ENCODE measurements at places on chromosomes 11 and 22.

GRCh38 chr11:84243629-84244263 lies 957.6 kb upstream of the CCDC90B start:
- no peak for DNase-seq

DNA sequence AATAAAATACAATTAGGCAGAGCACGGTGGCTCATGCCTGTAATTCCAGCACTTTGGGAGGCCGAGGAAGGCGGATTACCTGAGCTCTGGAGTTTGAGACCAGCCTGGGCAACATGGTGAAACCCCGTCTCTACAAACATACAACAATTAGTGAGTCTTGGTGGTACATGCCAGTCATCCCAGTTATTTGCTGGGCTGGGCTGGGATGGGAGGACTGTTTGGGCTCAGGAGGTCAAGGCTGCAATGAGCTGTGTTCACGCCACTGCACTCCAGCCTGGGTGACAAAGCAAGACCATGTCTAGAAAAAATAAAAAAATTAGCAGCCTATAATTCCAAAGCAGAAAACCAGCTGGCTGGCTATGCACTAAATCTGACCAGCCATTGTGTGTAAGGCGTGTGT lies 35.1 kb downstream of the APOL3 start:
- DNase-seq, result no peak

DNA sequence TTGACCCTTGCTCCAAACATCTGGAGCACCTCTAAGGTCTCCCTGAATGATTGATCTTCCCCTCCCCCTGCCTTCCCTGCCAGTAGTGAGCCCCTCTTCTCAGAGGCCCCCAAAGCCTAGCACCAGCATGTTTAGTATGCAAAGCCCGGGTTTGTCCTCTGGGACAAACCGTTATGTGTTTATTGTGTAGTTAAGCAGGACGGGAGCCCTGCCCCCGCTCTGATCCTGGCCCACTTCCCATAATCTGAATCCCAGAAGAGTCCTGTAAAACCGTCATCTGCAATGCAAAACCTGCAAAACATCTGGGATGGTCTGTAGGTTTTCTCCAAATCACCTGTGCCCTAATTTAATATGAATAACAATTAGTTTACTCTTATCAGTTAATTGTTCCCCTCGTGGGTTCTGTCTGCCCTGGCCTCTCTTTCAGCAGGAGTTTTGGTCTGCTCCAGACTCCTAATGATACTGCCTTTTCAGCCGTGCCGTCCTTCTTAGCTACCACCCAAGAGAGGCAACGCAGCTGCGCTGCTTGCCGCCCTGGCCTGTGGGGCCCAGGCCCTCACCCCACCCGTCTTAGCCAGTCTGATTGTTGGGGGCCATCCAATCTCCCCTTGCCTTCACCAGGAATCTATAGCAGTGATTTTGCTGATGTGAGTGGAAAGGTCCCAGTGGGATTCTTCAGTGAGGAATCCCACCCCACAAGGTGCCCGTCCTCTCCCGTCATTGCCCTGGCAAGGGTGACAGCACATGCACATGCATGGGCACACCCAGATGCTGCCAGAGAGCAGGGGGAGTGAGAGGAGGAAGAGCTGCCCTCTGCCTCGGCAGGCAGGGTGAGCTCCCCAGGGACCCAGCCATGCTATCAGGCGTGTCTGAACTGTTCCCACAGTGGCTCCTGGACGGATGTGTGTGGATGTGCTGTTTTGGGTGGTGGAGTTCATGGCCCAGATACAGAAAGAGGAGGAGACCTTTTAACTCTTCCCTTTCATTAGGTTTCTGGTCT lies 3.0 kb upstream of the B3GAT1 start:
- no peak for DNase-seq

GRCh38 chr11:78654071-78654470 lies 79.4 kb upstream of the NARS2 start:
- DNase-seq, result no peak

- peak; percentile 77 for DNase-seq
Observed at GRCh38 chr11:44611687-44612434, 46.4 kb downstream of the CD82 start.

- no peak for DNase-seq
Observed at GRCh38 chr11:116287866-116288265, 484.9 kb downstream of the BUD13 start.

DNA sequence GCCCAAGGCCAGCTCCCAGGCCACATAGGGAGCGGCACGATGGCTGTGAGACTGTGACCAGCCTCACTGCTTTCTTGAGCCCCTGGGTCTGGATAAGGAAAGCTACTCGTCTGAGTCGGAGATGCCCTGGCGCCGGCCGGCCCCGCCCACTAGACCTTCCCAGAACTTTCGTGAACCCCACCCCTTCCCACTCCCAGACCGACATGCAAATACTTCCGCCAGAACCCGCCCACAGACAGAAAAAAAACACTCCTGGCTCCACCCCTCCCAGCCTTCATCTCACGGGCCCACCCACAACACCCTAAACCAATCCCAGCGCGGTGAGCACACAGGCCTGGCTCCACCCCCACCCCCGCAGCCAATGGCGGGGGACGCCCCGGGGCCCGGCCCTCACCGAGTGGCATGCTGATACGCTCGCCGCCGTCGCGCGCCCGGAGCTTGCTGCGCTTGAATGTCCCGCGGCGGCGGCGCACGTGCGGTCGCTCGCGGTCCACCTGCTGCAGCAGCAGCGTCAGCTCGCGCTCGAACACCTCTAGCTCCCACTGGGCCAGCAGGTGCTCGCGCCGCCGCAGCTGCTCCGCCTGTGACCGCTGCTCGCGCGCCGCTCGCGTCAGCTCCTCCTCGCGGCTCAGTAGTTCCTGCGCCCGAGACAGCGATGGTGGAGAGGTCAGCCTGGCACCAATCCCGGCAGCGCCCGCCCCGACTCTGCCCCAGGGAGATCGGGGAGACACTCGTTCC lies 7.0 kb downstream of the MAP3K11 start:
- DNase-seq, result peak; percentile 29

DNA sequence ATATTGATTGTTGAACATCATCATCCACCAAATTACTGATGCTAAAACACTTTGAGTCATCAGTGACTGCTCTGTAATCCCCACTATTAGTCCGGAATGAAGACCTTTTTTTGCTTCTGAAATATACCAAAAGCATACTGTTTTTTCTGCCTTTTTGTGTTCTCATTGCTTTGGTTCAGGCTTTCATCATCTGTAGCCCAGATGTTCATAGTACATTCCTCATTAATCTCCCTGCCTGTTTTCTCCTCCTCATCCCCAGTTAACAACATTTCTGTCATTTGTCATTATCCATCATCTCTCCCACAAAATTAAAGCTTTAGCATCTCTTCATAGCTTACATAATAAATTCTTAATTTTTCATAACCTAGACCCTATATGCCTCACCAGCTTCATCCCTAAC lies 9.2 kb downstream of the CEP57 start:
- DNase-seq, result no peak

GRCh38 chr22:30602049-30602448 lies 4.9 kb upstream of the TCN2 start:
- DNase-seq, result no peak

DNA sequence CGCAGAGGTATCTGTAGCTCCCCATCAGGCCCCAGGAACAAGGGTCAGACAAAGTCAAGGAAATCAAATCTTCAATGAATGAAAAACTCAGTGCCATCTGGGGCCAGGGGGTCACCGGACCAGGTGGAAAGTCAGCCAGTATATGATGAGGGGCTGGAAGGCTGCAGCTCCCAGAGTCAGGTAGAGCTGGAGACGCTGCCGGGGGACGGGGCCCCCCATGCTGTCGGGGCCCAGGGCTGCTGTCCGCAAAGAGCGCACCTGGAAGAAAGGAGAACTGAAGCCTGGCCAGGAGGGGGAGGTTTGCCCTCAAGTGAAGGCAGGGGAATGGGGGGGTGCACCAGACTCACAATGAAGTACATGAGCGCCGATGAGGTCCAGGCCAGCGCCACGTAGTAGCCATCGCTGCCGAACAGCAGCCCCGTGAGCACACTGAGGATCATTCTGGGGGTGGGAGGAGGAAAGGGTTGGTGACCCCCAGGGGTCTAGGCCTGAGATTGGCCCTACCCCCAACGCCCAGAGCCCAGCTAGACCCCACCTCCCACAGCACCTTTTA lies 4.3 kb downstream of the YIF1A start:
- DNase-seq, result no peak

- DNase-seq, result no peak
Observed at GRCh38 chr11:35170503-35170902, 31.5 kb downstream of the CD44 start.

GRCh38 chr11:30345644-30346043 lies 22.7 kb downstream of the ARL14EP start:
- no peak for DNase-seq

DNA sequence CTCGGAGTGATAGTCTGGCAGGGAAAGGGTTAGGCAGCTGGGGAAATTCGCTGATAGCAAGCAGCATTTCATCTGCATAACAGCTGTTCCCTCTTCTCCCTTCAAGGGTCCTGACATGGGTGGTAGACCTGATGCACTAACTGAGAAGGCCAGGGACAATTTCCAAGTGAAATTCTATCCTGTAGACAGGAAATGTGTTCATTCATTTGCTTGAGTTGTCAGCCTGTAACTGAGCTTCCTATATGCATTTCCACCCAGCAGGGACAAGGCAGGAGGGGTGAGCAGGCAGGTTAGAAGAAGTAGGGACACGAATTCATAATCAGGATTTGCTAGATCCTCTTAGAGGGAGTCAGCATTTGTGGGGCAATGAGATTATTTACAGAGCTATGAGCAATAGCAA lies 154.3 kb upstream of the NCAM1 start:
- DNase-seq, result no peak

DNA sequence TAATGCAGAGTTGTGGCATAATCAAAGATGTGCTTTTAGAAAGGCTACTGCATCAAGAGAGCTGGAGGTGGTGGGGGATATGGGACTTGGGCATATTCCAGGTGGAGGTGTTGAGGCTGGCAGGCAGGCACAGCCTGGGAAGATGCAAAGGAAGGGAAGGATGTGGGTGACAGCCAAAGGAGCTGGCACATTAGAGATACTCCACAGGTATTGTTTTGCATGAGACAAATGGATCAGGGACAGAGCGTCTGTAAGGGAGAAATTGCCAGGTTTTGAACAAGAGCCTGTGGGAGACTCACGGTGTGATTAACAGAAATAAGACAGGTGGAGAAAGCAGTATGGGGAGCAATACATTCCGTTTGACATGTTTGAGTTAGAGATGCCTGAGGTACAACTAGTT lies 263.7 kb downstream of the NELL1 start:
- no peak for DNase-seq

GRCh38 chr11:3022300-3022967 lies 30.3 kb upstream of the NAP1L4 start:
- peak; percentile 6 for DNase-seq

DNA sequence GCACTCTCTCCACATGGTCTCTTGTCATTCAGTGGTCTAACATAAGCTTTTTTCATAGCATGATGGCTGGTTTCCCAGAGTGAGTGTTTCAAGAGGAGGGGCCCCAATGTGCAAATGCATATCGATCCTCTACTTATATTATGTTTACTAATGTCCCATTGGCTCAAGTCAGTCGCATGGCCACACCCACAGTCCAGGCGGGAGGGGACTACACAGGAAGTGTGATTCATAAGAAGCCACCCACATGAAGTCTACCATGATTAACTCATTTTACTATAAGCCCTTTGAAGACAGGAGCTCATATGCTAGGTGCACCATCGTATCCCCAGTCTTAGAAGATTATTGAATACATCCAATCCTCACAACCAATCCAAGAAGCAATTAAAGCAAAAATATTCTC lies 89.5 kb upstream of the ISX start:
- DNase-seq, result no peak

DNA sequence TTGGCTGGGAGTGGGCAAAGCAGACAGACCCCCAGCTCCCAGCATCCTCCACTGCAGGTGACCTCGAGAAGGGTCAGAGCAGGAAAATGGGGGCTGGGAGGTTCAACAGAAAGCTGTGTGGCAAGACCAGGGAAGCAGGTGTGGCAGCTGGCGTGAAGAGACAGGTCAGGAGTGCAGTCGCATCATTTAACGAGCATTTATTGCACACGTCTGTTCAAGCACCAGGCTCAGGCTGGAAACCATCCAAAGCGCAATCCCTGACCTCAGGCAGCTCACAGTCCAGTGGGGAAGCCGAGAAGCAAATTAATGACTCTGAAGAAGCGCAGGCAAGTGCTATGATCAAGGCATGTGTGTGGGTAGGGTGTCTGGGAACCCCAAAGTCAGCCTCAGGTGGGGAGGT lies 7.4 kb downstream of the SLC25A45 start:
- no peak for DNase-seq

- DNase-seq, result no peak
Observed at GRCh38 chr11:122697636-122698167, 42.2 kb downstream of the UBASH3B start.

DNA sequence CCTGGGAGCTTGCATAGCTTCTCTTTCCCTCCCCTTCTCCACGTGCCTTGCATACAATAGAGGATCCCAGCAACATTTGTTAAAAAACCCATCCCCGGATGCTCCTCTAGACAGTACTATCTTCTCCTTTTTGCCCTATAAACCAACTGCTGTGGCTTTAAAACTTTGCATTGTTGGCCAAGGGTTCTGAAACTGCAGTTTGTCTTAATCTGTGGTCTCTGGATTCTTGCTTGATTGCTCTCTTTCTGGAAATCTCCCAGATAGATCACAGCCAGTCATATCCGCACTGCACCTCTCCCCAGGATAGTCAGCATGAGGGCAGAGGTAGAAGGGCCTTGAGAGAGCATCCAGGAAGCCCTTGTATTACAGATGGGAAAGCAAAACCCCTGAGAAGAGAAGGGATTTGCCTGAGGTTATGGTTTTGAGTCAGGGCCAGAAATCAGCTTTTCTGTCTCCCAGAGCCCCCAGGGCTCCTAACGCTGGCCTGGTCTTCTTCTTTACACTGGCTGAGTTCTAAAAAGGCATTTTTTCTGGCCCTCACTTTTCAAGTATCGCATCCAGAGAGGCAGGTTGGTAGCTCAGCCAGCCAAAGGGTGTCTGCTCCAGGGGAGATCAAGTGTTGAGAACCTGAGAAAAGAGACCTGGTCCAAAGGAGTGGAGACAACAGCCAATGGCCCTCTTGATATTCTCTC lies 70.6 kb downstream of the ADM start:
- no peak for DNase-seq

- no peak for DNase-seq
Observed at GRCh38 chr22:46422896-46423295, 87.4 kb downstream of the TRMU start.
